ENCODE measurements at places on chromosomes 1 and 21.

DNA sequence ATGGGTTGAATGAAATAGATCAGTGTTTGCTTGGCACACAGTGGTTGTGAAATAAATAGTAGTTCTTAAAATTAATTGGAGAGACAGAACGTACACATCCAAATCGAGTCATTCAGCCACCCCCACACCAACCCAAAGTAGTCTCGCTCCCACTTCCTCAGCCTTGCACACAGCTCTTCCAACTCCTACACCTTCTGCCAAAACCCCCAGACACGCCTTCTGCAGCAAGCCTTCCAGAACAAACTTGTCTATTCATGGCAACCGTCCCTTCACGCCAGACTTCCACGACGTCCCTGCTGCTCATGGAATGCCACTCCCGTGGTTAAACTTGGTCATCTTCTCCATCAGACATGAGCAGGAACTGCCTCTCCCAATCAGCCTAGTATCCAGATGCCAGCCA, 37.5 kb upstream of the RD3 start:
- no peak for DNase-seq

DNA sequence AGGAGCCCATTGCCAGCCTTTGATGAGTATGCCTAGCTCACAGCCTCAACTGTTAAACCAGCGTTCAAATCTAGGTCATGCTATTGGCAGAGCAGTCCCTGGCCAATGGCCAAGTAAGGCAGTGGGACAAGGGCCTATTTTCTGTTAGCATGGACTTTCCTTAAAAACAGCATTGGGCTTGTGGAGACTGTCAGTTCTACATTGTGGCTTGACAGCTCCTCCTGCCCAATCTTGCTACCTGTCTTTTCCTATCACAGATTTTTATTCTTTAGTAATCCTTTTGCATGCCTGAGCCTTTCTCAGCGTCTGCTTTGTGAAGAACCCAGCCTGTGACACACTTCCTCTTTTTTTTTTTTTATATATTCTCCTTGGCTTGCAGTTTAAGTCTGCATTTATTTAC, 56.4 kb downstream of the DIP2A start:
- DNase-seq: no peak

DNA sequence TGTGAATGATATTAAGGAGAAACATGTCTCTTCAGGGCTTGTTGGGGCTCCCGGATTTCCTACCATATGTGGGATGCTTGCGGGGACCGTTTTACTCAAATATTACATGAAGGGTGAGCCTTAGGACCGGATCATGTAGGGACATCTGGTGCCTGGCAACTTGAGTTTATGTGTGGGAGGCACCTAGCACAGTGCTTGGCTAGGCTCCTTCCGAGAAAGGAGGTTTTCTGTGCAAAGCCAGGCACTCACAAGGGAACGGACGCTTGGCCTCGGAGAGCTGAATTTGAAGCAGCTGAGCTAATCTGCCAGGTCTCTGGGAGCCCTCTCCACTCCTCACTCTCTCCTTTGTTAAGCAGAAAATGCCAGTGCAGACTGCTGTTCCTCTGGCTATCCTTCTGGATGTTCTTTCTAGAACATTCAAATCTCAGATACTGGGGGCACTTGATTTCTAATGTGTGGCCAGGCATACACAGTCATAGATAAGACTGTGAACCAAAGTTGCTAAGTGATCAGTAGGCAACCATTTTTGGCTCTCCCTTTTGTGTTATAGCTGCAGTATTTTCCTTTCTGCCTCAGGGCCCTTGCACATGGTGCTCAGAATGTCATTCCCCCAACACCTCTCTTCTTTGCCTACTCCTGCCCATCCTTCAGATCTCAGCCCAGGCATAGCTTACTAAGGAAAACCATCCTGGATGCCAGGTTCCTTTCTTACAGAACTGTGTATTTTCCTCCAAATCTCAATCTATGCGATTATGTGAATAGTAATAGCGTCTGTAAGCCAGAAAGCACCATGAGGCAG, 216.6 kb upstream of the CSF3R start:
- DNase-seq: no peak

- no peak for DNase-seq
Observed at GRCh38 chr1:224679606-224680005, 63.5 kb downstream of the CNIH3 start.

GRCh38 chr21:42975886-42976608, 1.7 kb downstream of the PKNOX1 start:
- DNase-seq: no peak
